ENCODE measurements at places on chromosomes 2 and 18.
A peak's percentile ranks its signal among the peaks of the same experiment; 100 is the strongest.

DNA sequence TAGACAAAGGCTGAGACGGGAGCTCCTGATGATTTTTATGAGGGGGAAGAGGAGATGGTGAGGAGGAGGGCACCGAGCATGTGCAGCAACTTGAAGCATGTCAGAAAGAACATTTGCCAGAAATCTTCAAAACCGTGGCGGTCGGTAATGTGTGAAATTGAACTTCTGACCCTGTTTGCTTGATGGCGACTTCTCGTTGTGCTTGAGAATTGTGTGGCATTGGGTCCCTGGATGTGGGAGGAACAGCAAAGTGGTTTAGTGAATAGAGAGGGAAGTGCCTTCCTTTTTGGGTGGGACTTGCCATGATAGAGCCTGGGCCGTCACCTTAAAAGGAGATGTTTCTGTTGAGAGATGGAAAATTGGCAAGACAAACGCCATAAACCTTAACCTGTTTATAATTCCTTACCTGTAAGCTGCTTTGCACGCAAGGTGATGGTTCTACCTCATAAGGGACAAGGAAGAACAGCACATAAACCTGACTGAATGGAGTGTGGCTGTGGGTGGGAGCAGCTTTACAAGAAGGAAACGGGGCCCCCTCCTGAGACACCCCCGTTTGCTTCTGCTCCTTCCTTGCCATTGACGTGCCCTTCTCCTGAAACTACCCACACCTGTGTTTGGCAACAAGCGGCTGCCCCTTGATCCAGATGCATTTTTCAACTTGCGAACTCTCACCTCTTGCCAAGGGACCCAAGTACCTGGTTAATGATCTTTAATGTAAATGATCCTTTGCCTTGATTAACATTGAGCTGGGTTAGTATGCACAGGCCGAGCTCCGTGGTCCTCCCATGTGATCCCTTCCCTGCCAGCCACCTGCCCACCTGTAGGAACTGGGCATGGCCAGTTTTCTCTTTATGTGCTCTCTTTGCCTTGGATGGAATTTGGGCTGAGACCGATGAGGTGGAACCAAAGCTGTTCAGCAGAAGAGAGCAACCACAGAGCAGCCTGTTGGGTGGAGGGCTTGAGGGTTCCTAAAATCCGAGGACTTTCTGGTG, 153.2 kb downstream of the NEDD4L start:
- DNase-seq = no peak

DNA sequence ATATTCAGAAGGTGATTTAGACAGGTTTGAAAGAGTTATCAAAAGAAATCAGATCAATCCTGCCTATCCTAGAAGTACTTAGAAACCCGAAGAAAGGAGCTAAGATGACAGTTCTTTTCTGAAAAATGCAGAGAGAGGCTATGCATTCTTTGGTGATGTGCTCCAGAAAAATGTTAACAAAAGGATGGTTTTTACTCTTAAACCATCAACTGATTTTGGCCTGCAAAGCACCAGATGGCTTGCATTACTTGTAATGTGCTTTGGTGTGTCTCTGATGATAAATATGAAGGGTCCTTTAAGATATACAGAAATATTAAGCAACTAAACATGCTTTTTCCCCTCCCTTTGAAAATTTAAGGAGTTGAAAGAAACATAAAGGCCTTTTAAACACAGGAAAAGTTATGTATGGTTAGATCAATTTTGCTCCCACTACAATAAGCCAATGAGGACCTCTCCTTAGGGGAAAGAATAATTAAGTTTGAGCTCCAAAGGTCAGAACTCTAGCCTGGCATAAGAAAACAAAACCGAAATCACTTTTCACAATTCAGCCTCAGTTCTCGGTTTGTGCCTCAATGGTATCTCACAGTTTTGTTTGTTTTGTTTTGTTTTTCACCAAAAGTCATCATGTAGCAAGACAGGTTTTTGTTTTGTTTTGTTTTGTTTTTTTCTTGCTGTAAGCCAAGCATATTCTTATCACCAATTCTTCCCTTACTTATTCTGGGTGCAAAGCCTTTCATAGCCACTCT, 302.4 kb upstream of the NT5C1B start:
- DNase-seq = no peak

- DNase-seq = peak; percentile 17
Measured at GRCh38 chr2:191983186-191983585, 136.3 kb upstream of the CAVIN2 start.

DNA sequence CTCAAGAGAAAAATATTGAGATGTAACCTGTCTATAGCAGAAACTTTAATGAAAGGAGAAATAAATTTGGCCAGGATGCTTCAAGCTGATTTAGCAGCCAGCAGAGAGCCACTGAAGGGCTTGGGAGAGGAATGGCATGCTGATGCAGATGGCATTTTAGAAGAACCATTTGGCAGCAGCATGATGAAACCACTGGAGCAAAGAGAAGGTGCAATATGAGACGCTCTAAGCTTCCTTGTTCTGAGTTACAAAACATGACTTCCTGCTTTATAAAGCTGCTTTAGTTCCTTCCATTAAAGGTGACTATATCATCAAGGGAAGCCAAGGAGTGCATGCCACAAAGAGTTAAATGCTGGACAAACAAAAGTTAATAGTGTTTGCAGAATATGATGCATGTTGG, 189.7 kb downstream of the PID1 start:
- DNase-seq = no peak

- no peak for DNase-seq
Measured at GRCh38 chr2:143150287-143150686, 21.1 kb downstream of the ARHGAP15 start.

DNA sequence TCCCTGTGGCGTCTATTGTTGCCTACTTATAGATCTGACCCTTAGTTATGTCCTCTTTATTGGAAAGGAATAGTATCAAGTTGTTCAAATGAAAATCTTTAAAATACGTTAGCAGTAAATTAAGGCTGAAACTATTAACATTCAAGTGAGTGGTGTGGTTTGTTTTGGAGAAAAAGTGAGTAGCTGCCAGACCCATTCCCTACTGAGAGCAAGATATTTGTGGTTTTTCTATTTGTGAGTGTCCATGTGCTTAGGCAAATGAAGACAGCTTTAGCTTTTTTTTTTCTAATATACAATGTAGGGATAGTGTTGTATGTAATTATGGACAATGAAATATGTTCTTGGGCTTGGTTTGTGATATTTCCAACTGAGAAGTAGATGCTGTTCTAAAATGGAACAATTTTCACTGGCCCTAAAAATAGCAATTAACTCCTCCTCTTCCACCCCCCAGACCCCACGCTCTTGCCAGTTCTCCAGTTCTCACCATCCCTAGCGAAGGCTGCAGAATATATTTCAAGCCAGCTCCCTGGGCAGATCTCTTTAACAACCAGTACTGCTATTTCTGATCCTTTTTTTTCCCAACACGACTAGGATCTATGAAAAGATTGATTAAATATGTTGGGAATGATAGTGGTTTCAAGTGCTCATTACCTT, 83.1 kb downstream of the CCDC85A start:
- DNase-seq = no peak
